ENCODE measurements at places on chromosomes 1 and 21.
A peak's percentile ranks its signal among the peaks of the same experiment; 100 is the strongest.

DNA sequence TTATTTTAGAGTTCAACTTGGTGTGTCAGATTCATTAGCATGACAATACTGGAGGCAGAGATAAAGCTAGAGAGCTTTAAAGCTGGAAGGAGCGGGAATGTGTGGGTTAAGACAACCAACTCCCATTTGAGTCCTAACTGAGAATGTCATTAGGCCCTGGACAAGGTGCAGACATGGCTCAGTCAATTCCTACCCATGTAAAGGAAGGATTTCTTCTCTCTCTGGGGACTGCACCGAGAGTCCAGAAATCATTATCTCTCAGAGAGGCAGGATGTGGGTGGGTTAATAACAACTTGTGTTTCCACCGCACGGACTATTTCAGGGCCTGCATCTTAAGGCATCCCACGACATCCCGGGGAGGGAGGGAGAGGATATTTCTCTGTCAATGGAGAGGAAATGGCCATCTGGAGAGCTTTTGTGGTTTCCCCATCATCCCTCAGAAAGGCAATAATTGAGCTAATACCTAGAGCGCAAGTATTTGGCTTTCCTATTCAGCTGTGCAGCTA, 46.7 kb upstream of the SARS1 start:
- H3K4me3 ChIP-seq: no peak overlapping the region
- no peak overlapping the region for H3K27ac ChIP-seq
- H3K36me3 ChIP-seq: peaks cover 2% of the 10 kb centered on the region
- DNase-seq: no peak
- H3K27me3 ChIP-seq: no peaks in the 10 kb centered on the region

- peaks cover 57% of the 10 kb centered on the region for H3K27me3 ChIP-seq
- H3K36me3 ChIP-seq: no peaks in the 10 kb centered on the region
- no peak overlapping the region for H3K4me3 ChIP-seq
- H3K27ac ChIP-seq: no peak overlapping the region
These were observed 2.3 kb upstream of the PLA2G2A start for GRCh38 chr1:19981507-19982312.

DNA sequence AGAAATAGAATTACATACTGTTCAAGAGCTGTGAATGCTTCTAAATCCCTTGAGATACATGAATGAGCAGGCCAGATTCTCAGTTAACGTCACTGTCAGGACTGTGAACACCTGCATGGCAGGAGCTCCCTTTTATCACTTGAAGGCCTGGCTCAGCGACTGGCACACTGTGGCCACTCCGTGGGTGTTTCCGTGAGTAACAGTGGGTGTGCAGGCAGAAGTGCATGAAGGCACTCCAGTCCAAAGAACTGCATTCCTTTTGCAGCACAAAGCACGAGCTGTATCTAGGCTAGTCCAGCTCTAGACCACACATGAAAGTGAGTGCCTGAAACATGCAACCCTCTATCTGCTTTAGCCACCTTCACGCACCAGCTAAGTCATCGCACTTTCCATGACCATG, 9.6 kb upstream of the SIM2 start:
- H3K27me3 ChIP-seq: peaks cover 96% of the 10 kb centered on the region
- no peak overlapping the region for H3K4me3 ChIP-seq
- H3K36me3 ChIP-seq: no peaks in the 10 kb centered on the region
- H3K4me1 ChIP-seq: no peaks in the 10 kb centered on the region

DNA sequence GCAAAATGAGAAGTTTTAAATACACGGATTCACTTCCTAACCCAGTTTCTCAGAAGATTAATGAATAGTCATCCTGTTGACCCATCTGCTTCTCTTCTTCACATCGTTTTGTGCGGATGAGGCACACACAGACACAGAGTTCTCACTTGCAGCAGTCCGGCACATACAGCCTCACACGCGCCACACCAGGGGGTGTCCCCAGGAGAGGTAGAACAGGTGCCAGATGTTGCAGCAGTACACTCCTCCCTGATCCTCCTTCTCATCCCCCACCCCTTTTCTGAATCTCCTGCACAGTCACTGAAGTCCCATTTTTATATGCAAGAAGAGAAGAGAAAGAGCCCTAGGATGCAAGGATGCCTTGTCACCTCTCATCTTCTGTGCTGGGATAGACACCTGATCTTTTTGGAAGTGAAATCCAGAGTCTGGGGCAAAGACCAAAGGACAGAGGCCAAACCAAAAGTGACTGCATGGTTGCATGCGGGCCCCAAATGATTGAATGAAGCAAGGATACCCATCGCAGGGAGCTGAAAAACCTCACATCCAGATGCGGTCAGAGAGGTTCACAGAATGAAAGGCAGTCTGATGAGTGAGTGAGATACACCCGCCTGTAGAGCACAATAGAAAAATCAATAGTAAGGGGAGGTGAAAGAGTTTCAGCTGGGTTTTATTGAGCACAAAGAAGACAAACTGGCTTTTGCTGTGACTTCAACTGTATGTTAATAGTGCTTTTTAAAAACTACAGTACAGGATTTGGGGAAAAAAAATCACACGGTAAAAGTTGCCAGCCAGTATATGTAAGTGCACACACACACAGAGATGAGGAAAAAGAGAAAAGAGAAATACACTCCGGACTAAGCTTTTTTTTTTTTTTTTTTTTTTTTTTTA, 28.9 kb downstream of the PBX1 start:
- H3K27ac ChIP-seq: no peak overlapping the region
- no peaks in the 10 kb centered on the region for H3K36me3 ChIP-seq
- peaks cover 7% of the 10 kb centered on the region for H3K27me3 ChIP-seq
- H3K4me3 ChIP-seq: no peak overlapping the region
- no peak for DNase-seq
- no peaks in the 10 kb centered on the region for H3K4me1 ChIP-seq

DNA sequence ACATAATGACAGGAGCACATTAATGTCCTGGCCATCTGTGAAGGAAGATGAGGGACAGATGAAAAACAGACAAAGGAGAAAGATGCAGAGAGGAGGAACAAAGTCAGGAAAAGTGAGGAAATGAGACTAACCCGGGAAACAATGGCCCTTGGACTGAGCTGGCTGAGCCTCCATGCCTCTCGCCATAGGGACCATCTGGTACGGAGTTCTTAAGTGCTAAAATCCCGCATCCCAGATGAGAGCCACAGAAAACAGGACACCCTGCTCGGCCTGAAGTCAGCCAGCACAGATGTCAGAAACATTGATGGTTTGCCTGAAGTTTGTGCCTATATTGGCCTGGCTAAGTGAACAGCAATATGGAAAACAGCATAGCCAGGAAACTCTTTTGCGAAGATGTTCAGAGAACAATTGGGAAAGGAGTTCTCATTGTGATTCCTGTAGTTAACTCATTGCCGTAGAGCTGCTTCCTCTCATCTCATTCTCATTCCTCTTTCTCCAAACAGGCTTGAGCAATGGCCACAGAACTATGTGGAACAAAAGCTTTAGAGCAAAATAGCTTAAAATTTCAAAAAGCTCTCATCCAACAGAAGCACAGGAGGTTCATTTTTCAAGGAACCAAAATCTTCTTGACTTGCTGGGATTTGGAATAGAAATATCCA, 96.6 kb downstream of the ASTN1 start:
- no peak for DNase-seq
- H3K4me3 ChIP-seq: no peak overlapping the region
- H3K27me3 ChIP-seq: no peaks in the 10 kb centered on the region
- H3K4me1 ChIP-seq: no peaks in the 10 kb centered on the region
- H3K36me3 ChIP-seq: no peaks in the 10 kb centered on the region

DNA sequence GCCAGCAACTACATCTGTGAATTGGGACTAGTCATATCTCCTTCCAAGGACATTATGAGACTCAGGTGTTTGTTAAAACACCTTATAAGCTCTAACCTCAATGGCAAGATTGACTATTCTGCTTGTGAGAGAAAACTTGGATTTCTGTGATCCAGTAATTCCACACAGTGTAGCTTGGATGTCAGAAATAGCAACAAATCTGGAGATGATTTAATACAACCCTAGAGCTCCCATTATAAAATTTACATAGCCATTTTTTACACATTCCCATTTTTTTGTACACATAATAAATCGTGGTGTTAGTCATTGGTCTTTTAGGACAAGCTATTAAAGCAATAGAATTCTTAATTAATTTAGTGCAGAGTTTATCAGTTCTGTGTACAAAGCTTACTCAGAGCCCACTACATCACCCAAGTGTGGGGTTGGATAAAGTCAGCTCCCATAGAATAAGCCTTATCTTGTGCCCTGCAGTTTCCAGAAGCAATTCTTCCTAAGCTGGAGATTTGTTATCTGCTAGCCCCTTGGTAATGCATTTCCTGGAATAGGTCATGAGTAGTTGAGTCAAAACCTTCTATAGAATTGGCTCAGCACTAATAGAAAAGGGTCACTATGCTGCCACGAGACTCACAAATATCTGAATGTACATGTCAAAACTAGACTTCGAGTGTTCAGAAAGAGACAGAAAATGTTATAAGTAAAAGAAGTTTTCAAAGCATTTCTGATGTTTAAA, 434.0 kb upstream of the RUNX1 start:
- H3K36me3 ChIP-seq: no peaks in the 10 kb centered on the region
- no peaks in the 10 kb centered on the region for H3K4me1 ChIP-seq
- DNase-seq: no peak
- peaks cover 60% of the 10 kb centered on the region for H3K27me3 ChIP-seq
- no peak overlapping the region for H3K4me3 ChIP-seq
- no peak overlapping the region for H3K27ac ChIP-seq

- peaks cover 58% of the 10 kb centered on the region for H3K27me3 ChIP-seq
- no peaks in the 10 kb centered on the region for H3K4me1 ChIP-seq
- no peak for DNase-seq
- H3K27ac ChIP-seq: no peak overlapping the region
These were observed 4.3 kb upstream of the OR2C3 start for GRCh38 chr1:247540581-247540980.

DNA sequence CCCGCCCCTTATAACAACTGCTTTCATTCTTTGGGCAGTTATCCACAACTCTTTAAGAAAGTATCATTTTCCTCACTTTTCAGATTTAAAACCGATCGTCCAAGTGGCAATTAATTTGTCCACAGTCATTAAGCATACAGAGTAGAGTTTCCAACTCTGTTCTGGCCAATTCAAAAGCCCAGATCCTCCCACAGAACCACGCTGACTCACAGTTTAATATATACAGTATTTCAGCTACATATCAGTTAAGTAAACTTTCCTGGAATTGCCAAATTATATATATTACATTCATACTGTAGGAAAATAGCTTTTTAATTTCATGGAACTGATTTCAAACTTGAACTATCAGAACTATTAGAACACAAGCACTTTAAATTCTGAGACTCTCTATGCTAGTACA, 163.8 kb upstream of the ESRRG start:
- no peaks in the 10 kb centered on the region for H3K4me1 ChIP-seq
- no peak overlapping the region for H3K27ac ChIP-seq
- no peaks in the 10 kb centered on the region for H3K27me3 ChIP-seq
- H3K4me3 ChIP-seq: no peak overlapping the region
- H3K36me3 ChIP-seq: peaks cover 2% of the 10 kb centered on the region
- no peak for DNase-seq

DNA sequence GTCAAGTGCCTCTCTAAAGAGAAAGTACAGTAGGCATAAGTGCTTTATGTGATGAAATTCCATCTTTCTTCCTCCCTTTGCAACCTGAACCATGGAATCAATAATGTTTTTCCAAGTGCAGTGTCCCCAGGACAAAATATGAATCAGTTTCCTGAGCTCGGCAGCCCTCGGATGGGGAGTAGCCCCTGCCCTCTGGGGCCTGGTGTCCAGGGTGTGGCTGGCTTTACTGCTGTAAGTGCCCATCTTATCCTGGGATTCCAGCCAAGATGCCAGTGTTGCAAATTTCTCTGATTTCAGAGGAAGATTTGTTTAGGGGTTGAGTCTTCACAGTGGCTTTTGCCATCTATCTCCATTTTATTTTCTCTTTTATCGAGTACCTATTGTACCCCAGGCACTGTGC, 40.5 kb upstream of the SRP9 start:
- DNase-seq: no peak
- no peaks in the 10 kb centered on the region for H3K4me1 ChIP-seq

DNA sequence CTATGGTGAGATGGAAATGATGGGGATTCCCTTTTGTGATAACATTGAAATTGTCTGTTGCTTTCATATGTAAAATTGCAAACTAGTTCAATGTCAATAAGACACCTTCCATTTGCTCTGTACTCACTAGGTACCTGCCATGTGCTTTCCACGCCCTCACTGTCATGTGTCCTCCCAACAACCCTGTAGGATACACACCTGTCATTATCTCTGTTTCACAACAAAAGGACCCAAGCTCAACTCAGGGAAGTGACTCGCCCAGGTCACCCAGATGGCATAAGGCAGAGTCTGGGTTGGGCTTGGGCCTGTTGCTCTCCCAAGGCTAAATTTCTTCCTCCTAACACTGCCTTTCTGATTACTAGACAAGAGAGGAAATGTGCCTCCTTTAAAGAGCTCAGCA, 45.3 kb upstream of the MCOLN3 start:
- H3K4me1 ChIP-seq: peaks cover 4% of the 10 kb centered on the region
- no peak overlapping the region for H3K4me3 ChIP-seq
- H3K36me3 ChIP-seq: no peaks in the 10 kb centered on the region
- no peak for DNase-seq

DNA sequence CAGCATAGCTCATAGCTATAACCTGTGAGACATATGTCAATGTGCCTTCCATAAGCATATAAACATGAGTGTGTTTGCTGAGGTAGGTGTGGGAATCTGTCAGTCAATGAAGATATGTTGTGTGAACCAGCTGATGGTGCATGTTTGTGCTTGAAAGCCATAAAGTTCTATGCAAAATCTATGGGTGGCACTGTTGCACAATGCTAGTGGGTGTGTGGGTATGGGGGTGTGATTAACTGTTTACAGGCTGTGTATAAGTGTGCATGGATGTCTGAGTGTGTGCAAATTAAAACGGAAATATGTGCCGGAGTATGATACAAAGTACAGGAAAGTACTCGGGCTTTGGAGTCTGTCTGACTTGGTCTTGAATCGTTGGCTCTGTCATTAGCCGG, 1.0 kb upstream of the ATP2B4 start:
- peak overlapping the region; percentile 98 for H3K27ac ChIP-seq
- H3K4me3 ChIP-seq: peak overlapping the region; percentile 100
- H3K27me3 ChIP-seq: no peaks in the 10 kb centered on the region

DNA sequence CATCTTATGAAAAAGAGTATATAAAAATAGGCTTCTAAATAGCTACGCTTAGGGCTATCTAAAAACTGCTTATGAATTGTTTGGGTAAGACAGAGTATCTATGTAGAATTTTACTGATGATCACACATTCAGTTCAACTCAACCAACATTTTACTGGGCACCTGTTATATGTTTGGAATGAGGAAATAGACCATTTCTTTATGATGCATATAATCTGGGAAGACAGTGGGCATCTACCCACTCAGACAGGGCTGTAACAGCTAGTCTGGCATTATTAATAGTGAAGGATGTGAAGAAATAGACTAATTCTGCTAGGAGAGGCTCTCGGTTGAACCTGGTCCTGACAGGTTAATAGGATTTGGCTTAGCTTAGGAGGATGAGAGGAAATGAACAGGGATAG, 56.9 kb downstream of the TIAM1 start:
- H3K36me3 ChIP-seq: peaks cover 6% of the 10 kb centered on the region
- no peaks in the 10 kb centered on the region for H3K27me3 ChIP-seq
- H3K27ac ChIP-seq: no peak overlapping the region
- H3K4me3 ChIP-seq: no peak overlapping the region
- no peak for DNase-seq
